ENCODE measurements at places on chromosomes 1 and 21. TPM values are rescaled to one million over a fixed set of nuclear protein-coding genes. Genes with fewer than 3 reads are reported as not detected.

DNA sequence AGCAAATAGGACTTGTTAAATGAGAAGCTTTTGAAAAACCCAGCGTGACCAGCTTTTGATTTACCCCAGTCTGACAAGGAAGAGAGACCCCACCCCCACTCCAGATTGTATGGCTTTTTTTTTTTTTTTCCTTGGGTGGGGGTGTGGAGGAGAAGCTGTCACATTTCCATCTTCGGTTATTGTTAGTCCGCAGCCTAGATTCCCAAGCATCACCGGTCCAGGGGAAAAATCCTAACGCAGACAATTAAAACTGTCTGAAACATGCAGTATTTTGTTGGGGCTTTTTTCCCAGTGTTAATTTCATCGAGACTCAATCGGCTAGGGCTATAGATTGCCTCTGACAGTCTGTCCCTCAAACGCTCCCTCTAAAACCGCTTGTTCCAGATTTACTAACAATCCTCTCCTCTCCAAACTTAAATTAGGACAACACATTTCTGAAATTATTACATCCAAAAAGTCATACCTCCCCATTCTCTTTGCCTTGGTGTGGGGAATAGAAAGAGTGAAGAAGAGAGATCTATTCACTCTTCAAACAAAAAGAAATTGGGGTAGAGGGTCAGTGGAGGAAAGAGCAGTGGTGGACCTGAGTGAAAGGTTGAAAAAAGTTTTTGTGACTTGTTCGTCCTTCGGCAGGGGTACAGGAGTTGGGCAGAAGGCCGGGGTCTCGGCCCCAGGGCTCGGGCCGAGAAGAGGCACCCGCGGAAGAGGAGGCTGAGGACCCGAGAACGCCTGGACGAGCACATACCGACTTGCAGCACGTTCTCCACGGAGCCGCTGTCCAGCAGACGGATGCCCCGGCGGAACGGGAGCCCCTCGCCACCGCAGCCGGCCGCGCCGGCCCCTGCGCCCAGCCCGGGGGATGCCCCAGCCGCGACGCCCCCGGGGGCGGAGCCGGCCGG is 1.1 kb downstream of the ZSWIM5 start:
- DNase-seq = peak; percentile 60

DNA sequence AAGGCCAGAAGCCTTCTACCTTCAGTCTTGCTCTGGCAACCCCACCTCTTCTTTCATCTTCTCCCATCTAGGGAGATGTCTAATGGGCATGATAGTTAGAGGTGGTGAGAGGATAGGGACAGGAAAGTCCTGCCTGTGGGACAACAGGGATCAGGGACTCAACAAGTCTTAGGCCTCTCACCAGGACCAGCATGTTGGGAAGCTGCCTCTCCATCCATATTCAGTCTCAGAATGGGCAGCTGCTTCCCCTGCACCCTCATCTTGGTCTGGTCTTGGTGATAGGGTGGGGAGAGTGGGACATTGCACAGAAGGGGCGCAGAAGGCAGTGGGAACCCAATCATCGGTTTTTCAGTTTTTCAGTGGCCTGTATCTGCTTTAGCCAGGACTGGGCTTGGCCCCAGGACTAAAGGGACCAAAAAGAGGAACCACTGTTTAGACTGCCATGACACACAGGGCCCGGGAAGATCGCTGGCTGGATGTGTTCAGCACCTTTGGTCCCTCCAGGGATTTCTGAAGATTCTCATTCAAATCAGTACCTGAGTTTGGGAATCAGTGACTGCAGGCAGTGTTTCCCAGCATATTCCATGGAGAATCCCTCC is 12.7 kb downstream of the RHEX start:
- DNase-seq = no peak

GRCh38 chr21:31447505-31447904 is 103.4 kb upstream of the TIAM1 start:
- DNase-seq = no peak

GRCh38 chr1:244241438-244241837 is 190.4 kb downstream of the ZBTB18 start:
- DNase-seq = no peak

DNA sequence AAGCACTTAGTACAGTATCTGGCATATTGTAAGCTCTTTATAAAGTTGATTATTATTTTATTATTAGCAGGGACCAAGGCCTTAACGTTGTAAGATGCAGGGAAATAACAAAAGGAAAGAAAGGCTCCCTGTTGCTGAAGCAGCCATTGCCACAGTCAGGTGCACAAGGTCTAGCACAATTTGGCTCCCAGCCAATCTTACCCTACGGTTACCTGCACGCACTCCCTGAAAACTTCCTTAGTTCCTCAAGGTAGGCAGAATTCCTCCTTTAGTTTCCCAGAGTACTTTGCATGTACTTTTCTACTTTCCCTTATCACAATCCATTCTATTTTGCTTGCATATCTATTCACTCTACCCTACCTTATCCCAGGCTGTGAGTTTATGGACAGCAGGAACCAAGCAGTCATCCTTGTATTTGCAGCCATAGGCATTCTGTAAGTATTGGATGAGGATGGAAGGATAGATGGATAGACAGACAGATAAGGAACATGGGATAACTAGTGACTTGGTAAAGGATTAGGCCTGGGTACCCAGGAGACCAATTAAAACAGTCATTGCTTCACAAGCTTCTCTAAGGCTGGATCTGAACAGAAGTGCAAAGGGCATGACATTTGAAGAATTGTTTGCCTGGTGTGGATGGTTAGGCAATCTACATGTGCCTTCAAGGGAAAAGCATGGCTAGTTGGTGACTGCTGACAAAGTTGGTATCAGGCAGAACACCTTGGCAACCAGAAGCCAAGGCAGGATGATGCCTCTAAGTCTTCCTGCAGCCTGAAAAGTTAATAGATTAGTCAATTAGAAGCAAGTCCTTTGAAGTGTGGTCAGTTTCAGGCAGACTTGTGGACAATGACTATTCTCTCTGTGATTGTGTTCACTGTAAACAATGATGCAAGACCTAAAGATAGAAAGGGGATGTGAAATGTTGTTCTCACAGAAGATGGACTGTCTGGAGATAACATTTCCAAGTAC is 20.8 kb upstream of the JAK1 start:
- peak; percentile 32 for DNase-seq

DNA sequence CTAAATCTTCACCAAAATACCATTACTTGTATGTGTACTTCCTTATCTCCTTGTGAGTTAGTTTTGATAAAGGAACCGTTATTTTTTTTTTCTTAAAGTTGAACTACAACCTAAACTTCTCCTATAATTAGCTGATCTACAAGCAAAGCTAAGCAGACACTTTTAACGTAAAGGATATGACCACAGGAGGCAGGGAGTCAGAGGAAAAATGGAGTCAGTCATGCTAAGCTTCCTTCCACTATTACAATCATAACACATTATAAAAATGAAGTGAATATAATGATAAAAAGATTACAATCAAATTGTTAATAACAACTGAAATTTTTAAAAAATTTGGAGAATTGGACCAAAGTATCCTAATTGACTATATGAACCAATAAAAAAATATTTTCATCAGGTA is 892.6 kb downstream of the KCNT2 start:
- no peak for DNase-seq

- DNase-seq = peak; percentile 70
Observed at GRCh38 chr1:24390924-24391782, 22.4 kb downstream of the STPG1 start.

CAMK1G gene
- 0.17 TPM for total RNA-seq
